ENCODE measurements at places on chromosomes 1 and 21.

DNA sequence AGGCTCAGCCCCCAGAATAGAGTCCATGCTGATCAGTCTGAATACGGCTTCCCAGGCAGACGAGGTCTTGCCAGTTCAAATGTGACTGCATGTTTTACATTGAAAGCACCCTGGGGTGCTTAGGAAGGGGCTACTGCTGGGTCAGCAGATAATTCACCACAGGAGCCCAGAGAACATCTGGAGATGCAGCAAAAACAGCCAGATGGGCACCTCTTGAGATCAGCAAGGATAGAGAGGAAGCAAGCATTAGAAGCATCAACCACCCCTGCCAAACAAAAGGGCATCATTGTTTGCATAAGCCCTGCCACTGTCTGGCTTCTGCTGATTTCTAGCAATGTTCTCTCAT lies 403.1 kb downstream of the RRAGC start:
- DNase-seq, result no peak

DNA sequence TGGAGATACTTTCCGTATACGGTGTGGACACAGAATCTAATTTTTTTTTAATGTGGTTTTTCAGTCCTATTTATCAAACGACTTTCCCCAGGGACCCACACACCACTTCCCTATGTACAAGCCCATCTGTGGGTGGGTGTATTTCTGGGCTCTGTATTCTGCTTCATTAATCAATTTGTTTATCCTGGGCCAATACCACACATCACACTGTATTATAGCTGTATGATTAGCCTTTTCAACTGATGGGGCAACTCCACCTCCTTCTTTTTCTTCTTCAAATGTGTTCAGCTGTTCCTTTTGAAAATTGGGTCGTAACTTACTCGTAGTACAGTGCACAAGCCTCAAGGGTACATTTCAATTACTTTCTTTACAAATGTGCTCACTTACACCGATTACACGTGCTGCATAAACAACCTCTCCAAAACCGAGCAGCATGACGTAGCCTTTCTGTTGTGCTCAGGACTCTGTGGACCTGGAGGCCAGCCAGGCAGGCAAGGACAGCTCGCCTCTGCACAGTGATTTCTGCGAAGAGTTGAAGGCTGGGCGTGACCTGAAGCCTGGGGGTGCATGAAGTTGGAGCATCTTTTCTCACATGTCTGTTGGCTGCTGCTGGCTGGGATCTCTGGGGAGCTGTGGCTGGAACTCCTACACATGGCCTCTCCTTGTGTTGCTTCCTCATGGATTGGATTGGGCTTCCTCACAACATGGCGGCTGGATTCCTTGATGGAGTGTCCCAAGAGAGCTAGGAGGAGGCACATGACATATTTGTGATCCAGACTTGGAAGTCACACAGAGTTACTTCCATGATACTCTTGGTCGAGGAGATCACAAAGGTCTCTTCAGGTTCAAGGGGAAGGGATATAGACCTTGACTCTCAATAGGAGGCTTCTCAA lies 126.5 kb downstream of the CRYAA start:
- DNase-seq, result no peak

GRCh38 chr1:204565617-204566582 lies 49.7 kb downstream of the MDM4 start:
- DNase-seq, result peak; percentile 30

GRCh38 chr1:243422362-243422761 lies 166.5 kb downstream of the SDCCAG8 start:
- no peak for DNase-seq

- DNase-seq, result peak; percentile 33
These were observed 2.7 kb downstream of the IL10RB start for GRCh38 chr21:33268737-33269441.

Measured in activated CD4-positive, alpha-beta T cell treated with anti-CD3 and anti-CD28 coated beads for 1 hour (primary cell).